ENCODE measurements at places on chromosomes 12 and 14. TPM values are rescaled to one million over a fixed set of nuclear protein-coding genes. Genes with fewer than 3 reads are reported as not detected.

The ANKS1B gene
- not detected for total RNA-seq

DNA sequence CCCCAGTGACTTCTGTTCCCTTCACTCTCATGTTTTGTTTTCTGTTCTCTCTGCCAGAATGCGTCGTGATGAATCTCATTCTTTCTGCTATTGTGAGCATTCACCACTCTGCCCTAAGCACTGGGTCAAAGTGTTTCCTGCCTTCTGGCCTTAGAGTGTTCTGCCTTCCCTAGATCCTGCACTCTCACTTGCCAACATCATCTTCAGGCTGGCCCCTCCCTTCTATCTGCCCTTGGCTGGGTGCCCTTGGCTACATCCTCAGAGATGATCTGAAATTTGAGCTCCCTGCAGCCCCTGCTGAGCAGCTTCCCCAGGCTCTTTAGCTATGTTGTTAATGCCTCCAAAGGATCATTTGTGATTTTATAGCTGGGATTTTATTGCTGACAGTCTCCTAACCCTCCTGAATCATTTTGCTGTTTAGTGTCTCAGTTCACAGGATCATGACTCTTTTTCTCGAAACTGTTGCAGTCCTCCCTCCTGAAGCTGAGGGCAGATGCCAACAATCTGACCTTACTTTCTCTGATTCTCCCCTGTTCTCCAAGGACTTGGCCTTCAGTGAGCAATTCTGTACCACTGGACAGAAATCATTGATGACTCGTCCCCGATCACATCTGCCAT is 4.5 kb downstream of the DHRS2 start:
- no peak for DNase-seq

The SOX5 gene
- total RNA-seq = 0.05 TPM

- DNase-seq = no peak
These were observed 953.6 kb downstream of the SLC6A15 start for GRCh38 chr12:83958997-83959396.

The FAM186B gene
- total RNA-seq = 1.1 TPM

DNA sequence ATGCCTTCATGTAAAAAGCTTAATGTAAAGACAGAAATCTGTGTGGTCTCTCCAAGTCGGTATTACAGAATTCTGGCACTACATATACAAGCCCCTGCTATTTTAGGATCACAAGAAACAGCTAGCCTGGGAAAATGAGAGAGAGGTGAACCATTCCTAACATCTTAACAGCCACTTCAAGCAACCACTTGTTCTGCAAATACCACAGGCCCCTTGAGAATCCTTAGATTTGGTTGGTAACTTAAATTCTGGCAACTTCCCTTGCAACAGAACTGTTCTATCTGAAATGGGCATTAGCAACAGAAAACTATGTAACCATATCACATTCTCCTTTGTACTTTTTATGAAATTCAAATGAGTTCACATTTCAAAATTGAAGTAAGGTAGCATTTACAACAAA is 68.5 kb downstream of the SPPL3 start:
- no peak for DNase-seq

The MAP3K9 gene
- 7.8 TPM for total RNA-seq

DNA sequence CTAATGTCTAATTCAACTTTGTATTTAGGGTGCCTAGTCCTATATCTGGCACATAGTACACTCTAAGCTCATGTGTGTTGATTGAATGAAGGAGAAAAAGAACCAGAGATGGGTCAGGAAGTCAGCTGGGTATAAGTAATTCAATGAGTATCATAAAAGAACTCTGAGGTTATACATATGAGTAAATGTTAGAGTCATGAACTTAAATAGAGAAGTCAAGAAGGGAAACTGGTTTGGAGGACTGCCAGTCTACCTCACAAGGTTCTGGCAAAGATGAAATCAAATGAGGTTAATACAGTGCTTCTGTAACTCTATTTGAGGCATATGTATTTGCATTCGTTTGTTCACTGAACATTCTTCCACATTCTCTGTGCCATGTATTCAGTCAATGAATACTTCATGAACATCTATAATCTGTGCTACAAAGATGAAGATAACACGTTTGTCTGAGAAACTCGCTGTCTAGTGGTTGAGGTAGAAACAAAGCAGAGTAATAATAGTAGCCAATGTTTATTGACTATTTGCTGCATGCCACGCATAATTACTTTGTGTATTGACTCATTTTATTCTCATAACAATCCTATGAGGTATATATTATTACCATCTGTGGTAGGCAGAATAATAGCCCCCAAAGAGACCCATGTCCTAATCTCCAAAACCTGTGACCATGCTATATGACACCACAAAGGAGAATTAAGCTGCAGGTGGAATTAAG is 88.9 kb downstream of the PTGER2 start:
- DNase-seq = peak; percentile 56

- DNase-seq = no peak
These were observed 9.1 kb downstream of the SINHCAF start for GRCh38 chr12:31316891-31317290.

The SELPLG gene
- 161 TPM for total RNA-seq

- no peak for DNase-seq
These were observed 191.7 kb downstream of the RASSF9 start for GRCh38 chr12:85644508-85644907.

DNA sequence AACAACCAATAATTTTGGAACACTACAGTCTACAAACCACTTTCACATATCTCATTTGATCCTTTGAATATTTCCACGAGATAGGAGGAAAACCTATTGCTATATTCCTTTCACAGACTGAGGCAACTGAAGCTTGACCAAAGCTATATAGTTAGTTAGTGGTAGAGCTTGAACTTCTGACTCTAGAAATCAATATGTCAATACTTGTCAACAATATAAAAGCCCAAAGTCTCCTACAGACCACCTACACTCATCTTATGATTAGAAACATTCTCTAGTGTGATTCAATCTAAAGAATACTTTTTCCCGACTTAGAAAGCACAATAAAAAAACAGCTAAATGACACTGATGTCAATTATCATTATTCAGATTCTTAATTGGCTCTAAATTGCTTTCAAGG is 139.4 kb downstream of the RPS29 start:
- DNase-seq = no peak

The AQP5 gene
- total RNA-seq = not detected

The GAS2L3 gene
- 0.13 TPM for total RNA-seq

- DNase-seq = no peak
These were observed 89.9 kb downstream of the OTOGL start for GRCh38 chr12:80189241-80189640.

GRCh38 chr12:6072302-6072752 is 52.1 kb downstream of the VWF start:
- DNase-seq = no peak

DNA sequence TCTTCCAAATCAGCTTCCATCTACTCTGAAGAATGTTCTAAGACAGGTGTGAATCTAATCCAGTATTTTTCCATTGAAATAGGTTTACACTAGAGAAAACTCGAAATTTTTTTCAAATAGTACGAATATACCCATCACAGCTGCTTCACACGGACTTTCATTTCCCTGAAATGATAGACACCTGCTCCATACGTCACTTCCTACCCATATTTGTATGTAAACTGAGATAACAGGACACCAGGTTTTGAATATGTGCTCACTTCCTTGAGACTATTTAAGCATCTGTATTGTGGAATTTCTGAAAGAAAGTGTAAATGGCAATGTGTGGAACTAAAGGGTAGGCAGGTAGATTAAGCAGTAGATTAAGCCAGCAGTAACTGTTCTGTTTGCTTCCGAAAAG is 13.4 kb upstream of the ITPR2 start:
- DNase-seq = no peak

- DNase-seq = no peak
These were observed at the start of gene GARIN6 for GRCh38 chr12:99647453-99647852. TSS of gene GARIN6 (plus strand) at chr12:99647753. CDS start at chr12:99648175, 422 bp downstream.

DNA sequence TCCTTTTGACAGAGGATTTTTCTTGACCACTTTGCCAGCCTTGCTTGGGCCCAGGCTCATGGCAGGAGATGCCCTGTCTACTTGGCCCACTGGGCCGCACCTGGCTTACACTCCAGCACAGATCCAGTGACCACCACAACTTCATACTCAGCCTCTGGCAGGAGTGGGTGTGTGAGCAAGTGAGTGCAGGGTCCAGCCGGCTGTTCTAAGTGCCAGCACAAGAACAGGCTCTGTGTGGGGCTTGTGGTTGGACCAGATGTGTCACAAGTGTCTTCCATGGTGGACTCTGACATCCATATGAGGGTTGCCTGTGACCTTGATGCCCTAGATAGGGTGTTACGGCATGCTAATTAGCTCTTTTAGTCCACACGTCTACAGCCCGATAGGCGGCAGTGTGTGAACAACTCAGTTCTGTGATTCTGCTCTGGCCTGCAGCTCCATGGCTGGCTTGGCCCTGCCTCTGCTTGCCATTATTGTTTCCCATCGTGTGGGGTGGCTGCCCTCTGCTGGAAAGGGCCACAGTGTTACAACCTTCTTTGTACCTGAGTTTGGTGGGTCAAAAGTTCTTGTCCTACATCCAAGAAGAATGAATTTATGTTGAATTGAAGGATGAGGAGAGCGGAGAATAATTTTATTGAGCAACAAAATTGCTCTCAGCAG is 1089.1 kb downstream of the SLC6A15 start:
- DNase-seq = no peak

The FUT8 gene
- 48.0 TPM for total RNA-seq

DNA sequence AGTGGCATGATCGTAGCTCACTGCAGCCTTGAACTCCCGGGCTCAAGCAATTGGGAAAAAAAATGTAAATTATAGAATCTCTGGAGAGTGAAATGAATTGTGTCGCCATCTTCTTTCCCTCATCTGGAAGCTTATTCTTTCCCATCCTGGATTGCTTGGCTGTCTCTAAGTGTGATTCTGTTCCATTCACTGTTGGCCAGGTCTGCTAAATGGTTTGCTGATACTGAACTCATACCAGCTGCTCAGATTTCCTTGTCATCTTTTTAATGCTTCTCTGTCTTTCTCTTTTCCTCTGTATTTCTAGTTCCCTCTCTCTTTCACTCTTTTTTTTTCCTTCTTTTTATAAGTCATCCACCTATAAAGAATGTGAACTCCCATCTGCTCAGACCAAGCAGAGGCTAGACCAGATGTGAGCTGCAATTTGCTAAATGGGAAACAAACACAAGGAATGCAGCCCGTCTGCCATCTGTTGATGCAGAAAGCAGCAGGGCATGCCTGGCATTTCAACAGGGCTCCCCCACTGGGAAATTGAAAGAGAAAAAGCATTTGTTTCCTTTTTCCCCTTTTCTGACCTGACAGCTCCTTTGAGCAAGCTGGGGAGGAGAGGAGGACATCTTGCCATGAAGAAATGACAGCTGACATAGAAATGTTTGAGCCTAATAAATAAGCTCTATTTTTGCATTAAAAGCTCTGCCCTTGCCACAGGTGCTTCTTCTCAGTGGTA is 1823.6 kb upstream of the FLRT2 start:
- DNase-seq = no peak

- DNase-seq = no peak
These were observed 33.5 kb downstream of the DAD1 start for GRCh38 chr14:22555384-22556011.

GRCh38 chr12:29888777-29889176 is 105.0 kb upstream of the TMTC1 start:
- no peak for DNase-seq

DNA sequence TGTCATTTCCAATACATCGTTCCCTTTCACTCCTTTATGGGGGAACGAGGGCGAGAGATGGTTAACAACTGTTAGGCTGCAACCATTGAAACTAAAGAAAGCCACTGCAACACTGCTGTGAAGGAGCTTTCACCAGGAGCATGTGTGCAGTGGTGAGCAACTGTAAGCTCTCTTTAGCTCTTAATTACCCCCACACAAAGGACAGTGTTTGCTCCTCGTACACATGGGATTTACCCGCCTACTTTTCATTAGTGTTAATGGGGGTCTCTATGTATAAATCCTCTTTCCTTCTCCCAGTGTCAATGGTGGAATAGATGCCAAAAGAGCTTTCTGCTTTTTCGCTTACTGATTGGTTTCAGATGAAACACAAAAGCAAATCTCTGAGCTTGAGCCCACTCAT is 343.1 kb downstream of the FLRT2 start:
- DNase-seq = no peak

DNA sequence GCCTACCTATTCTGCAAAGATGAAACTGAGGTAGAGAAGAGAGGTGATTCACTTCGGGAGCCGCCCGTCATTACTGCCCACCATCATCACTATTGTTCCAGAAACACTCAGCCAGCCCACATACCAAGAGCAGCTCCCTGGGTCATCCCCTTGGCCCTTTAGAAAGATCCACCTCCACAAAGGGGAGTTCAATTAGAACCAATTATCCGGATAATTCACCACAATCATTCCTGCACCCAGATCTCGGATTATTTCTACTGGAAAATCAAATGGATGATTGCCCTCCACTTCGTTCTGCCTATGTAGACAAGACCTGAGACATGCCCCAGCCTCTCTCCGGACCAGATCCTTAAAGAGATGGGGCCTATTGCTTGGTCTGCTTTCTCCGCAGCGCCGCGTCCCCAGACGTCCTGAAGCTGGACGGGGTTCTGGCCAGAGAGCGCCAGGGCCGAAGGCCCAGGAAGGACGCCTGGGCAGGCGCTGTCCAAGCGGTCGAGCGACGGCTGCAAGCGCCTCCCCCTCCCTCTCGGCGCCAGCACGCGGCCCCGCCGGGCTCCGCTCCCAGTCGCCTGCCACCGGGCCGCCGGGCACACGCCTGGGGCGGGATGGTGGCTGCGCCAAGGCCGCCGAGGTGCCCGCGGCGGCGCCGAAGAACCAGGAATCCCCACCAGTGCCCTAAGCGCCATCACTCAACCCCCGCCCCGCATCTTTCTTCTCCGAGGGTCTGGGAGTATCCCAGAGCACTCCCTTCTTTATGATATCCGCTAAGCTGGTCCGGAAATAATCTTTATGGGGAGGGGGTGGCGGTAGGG is 1.3 kb upstream of the ASCL1 start:
- no peak for DNase-seq

- DNase-seq = no peak
These were observed 51.4 kb downstream of the GALNT9 start for GRCh38 chr12:132277949-132278348.

DNA sequence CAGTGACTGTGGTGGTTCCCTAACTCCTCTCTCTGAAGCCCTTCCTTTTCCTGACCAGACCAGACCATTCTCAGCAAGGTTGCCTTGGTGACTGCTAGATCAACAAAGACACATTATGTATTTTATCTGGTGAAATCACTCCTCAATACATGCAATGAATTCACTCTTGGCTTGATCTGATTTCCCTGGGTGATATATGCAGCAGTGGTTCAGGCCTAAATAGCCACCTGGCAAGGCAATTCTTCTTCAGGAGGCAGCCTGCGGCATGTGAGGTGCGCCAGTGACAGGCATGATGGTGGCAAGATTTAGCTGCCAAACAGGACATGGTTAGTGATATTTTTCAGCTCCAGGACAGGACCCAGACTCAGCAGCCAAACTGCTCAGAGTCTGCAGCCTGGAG is 350.3 kb upstream of the CCDC196 start:
- DNase-seq = no peak

DNA sequence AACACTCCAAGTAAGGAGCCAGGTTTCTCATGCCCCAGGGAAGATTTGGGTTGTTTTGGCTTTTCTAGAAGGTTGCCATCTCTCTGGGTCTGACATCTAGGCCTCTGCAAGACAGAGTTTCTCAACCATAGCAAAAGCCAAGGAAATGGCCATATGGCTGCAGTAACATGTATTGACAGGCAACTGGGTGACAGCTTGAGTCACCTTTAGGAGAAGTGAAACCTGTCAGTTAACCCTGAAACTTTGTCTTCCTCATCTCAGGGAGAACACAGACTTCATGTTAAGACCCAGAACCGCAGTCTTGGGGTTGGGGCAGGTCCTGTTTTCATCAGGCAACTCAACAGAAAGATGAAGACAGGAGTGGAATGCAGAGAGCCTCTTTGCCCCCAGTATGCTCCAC is 46.0 kb upstream of the PLBD1 start:
- no peak for DNase-seq
